AG09319 (cell line): ENCODE measurements at places on chromosomes 16 and 17.

- DNase-seq, result no peak
Observed at GRCh38 chr16:27174007-27174406, 29.3 kb upstream of the KDM8 start.

GRCh38 chr16:12398029-12398682 lies 405.5 kb downstream of the CPPED1 start:
- no peak for DNase-seq

GRCh38 chr17:28484296-28484695 lies 10.9 kb downstream of the SLC13A2 start:
- no peak for DNase-seq

DNA sequence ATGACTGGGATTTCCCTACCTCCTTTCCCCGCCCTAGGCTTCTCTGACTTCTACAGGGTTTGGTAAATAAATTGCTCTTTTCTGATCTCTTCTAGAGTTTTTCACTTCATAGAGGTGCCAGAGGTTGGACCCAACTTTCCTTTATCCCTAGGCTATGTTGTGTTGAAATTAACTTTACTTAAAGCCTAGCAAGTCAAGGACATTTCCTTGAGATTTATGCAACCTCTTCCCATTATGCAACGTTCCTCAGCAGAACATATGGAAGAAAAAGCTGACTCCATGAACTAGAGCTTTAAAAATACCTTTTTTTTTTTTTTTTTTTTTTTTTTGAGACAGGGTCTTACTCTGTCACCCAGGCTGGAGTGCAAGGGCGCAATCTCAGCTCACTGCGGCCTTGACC lies 15.5 kb downstream of the MPO start:
- no peak for DNase-seq

DNA sequence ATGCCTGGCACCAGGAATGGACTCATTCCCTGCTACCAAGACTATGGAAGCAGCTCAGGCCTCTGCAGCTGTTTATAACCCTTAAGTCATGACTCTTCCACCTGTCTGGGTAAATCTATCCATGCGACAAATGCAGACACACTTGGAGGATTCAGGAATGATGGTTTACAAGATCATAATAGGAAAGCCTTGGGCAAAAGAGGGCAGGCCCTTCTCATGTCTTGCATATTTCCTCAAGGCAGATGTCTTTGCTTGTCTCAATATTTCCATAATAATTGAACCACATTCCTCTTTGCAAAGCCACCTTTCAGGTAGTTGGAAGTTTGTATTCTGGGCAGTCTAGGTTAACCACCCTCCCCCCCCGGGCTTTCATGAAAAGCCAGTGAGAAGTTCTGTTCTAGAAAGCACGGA lies 884 bp upstream of the JPT1 start:
- no peak for DNase-seq

- no peak for DNase-seq
Observed at GRCh38 chr16:67451061-67451703, 20.3 kb downstream of the HSD11B2 start.

DNA sequence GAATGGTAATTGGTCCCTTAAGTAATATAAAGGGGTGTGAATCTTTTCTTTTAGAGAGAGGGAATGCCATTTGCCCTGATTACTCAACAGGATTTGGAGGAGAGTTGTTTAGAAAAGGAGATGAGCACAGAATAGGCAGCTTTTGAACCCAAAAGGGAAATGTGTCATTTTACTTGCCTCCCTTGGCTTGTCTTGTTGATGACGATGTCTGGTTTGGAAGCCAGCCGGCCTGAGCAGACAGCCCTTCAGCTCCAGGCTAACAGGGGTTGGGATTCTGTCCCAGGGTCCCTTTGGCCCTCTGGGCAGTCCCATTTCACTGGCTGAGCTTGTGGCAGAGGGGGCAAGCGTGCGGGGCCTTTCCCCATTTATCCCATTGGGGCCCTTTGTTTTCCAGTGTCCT lies 22.3 kb upstream of the PRKAR1A start:
- DNase-seq, result no peak

- no peak for DNase-seq
Observed at GRCh38 chr16:54912720-54913119, 17.9 kb upstream of the IRX5 start.

DNA sequence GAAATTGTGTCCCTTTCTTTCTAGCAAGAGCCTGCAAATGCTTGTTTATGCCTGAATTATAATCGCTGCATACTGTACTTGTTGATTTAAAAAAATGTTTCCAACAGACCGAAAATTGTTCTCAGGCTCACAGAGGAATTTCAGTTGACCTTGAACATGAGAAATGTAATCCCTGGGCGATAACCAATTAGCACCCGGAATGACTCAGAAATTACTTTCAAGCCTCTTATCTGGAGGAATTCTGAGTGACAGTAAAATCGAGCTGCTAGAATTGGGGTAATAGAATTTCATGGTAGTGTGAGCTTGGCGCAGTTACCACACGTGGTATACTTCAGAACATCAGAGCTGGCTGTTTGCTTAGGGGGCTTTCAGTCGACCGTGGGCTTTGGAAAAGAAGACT lies 139.1 kb upstream of the CACNG3 start:
- no peak for DNase-seq

GRCh38 chr17:63916566-63917185 lies 2.0 kb downstream of the GH1 start:
- no peak for DNase-seq

- no peak for DNase-seq
Observed at GRCh38 chr17:73701701-73702100, 57.5 kb upstream of the SDK2 start.

GRCh38 chr16:2151188-2152091 lies 3.0 kb downstream of the RAB26 start:
- DNase-seq, result no peak

- no peak for DNase-seq
Observed at GRCh38 chr17:46800573-46800972, 17.9 kb downstream of the WNT3 start.

GRCh38 chr16:6193718-6194117 lies 1096.1 kb upstream of the EEF2KMT start:
- DNase-seq, result no peak

- DNase-seq, result no peak
Observed at GRCh38 chr17:70527364-70527888, 358.1 kb downstream of the KCNJ2 start.

DNA sequence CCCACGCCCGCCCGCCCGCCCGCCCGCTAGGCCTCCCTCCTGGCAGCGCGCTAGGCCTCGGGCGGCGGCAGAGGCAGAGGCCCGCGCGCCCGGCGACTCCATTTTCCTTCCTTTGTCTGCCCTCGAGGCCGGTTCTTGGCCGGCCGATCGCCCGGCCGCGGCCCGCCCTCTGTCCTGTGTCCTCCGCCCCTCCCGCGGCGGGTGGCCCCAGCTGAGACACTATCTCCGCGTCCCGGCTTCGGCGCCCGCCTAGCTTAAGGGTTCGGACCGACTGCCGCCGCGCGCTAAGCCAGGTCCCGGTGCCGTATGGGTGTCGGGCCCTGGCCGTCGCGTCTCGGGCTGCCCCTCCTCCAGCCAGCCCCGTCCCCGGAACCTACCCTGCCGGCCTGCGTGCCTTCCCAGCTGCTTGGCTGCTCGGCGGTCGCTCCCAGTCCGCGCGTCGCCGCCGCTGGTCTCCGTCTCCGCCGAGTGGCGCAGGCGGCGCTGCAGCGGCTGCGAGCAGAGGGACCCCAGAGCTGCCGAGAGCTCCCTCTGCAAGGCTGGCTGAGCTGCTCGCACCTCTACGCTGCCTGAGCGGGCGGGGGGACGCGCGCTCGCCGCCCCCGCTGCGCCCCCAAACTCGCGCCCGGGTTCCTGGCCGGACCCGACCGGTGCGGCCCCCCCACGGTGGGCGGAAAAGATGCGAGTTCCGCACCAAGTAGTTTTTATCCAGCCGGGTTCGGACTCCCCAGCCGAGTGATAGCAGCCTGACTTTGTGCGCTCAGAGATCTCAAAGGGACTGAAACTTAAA lies 787 bp downstream of the CTCF start:
- no peak for DNase-seq

- no peak for DNase-seq
Observed at GRCh38 chr17:58184986-58185761, 7.4 kb upstream of the EPX start.

DNA sequence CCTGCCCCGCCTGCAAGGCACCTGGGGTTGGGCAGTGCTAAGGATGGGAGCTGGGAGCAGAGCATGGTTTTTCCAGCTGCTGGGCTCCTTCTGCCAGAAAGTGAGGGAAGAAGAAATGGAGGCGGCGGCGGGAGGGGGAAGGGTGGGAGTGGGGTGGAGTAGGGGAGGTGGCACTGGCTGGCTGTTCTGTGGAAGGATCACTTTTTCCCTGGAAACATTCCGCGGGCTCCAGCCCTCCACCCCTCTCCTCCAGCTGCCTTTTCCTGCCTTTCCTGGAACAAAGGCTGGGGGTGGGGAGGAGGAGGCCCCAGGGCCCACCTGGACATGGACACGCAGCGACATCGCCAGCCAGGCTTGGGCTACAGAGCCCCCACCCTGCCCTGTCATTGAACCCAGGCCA lies 41.1 kb downstream of the CFAP20 start:
- no peak for DNase-seq

GRCh38 chr17:43439041-43439440 lies 40.2 kb downstream of the ARL4D start:
- DNase-seq, result no peak

DNA sequence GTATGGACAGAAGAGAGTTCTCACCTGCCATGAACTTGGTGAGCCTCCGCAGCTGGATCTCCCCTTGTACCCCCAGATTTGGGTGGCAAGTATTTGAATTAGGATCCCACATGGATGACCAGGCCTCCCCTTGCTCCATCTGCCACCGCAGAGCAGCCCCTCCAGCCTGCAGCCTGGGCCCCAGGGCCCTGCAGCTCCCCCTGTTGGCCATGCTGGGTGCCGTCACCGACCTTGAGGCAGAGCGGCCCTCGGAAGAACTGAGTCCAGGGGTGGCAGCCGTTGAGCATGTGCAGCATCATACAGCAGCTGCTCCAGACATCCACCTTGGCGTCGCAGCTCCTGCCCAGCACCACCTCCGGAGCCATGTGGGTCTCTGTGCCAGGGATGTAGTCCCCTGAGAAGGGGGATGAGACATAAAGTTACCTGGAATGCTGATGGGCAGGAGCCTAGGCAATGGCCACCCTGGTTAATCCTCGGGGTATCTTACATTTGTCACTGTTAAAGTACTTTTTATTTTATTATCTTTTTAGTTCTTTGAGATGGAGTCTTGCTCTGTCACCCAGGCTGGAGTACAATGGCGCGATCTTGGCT lies 9.0 kb upstream of the SPATA32 start:
- DNase-seq, result no peak

GRCh38 chr16:57630407-57630797 lies 2.0 kb downstream of the ADGRG1 start:
- DNase-seq, result no peak

DNA sequence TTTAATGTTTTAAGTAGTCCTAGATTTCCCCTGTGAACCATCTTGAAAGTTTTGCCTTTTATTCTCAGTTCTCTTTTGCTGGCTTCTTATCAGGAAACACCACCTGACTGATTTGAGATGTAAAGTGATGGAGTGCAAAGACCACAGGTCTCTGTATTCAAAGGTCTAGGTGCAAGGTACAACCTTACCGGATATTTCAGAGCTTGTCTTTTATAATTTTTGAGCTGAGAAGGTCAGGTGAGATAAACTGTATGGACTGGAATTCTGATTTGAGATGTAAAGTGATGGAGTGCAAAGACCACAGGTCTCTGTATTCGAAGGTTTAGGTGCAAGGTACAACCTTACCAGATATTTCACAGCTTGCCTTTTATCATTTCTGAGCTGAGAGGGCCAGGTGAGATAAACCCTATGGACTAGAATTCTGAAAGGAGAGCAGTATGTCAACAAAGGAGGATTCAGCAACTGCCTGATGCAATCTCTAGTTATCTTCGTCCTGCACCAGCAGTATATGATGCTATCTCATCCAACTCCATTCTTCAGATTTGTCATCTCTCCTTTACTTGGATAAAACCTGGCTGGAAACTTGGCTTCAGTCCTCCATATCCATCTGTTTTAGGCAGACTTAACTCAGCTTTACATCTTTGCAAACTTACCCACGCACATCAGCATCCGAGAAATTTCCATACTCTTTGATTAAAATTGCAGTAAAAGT lies 64.3 kb downstream of the CENPV start:
- DNase-seq, result no peak

GRCh38 chr16:84726079-84726668 lies 26.4 kb downstream of the USP10 start:
- DNase-seq, result peak; percentile 49

DNA sequence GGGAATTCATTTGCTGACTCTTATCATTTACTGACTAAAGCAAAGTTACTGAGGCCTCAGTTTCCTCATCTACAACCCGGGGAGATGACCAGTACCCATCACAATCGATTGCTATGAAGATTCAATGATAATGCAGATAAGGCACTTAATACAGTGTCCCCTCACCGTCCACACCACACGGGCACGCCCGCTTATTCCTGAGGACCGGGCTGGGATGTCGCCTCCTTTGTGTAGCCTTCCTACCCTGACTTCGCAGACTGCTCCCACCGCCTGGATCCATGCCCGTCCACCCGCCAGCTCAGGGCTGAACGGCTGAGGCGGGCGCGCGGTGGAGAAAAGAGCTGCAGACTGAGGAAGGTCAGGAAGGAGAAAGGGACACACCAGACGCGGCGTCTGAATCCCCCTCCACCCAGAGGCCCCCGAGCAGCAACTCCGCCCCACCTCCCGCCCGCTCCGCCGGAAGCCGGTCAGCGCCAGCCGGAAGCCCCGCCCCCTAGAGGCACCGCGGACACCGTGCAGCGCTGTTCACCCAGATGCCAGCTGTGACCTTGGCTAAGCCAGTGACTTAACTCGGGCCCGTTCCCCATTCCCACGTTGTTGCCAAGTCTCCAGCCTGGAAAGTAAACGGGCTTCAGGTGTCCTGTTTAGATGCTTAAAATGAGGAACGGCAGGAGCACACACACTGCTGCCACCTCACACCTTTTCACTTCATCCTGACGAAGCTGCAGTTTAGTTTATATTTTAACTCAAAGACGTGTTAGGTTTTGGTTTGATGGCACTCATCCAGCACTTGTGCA lies at the start of gene KRABD2:
TSS of gene KRABD2 (minus strand) at position 434 of the 797 bp plus-strand sequence.
- DNase-seq, result peak; percentile 71

DNA sequence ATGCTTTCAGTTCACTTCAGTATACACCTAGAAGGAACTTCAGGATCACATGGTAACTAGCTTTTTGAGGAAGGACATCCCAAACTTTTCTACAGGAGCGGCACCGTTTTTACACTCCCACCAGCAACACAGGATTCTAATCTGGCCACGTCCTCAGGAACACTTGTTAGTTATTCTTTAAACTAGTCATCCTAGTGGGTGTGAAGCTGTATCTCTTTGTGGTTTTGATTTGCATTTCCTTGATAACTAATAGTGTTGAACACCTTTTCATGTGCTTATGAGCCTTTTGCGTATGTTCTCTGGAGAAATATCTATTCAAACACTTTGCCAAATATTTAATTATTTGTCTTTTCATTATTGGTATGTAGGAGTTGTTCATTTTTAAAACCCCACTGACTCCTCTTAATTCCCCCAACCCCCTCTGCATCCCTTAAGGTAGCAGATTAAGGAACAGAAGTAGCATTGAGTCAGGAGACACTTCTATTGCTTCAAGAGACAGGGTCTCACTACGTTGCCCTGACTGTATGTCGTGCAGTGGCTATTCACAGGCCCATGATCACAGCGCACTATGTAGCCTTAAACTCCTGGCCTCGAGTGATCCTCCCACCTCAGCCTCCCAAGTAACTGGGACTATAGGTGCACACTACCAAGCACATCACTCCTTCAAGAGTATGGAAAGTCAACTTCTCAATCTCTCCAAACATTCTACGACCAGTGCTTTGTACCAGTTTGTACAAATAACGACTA lies 25.4 kb downstream of the YWHAE start:
- no peak for DNase-seq

- no peak for DNase-seq
Observed at GRCh38 chr16:50980666-50981065, 170.4 kb downstream of the SALL1 start.

GRCh38 chr17:57956291-57957119 lies 1.3 kb upstream of the CUEDC1 start:
- no peak for DNase-seq
